Activated naive CD4-positive, alpha-beta T cell treated with Interleukin-2 at 50 U/mL for 16 hours (primary cell): ENCODE measurements at places on chromosomes 2 and 18.
A peak's percentile ranks its signal among the peaks of the same experiment; 100 is the strongest.

DNA sequence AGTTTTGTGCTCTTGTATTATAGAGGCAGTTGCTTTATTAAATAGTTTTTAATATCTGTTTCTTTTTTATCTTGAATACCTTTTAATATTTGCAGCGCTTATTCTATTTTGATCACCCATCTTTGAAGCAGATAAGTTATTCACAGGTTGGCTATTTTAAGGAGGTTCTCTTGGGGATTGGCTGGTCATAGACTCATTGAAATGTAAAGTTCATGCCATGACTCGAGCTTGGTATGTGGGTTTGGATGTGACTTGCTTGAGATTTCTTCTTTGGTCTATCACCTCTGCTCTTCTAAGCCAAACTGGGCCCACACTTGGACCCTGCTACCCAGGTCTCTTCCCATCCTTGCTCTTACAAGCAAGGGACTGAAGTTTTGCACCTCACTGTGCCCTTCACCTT lies 33.6 kb downstream of the FARP2 start:
- DNase-seq, result no peak

- DNase-seq, result no peak
These were observed 87.8 kb upstream of the RAB6C start for GRCh38 chr2:129891341-129892320.

DNA sequence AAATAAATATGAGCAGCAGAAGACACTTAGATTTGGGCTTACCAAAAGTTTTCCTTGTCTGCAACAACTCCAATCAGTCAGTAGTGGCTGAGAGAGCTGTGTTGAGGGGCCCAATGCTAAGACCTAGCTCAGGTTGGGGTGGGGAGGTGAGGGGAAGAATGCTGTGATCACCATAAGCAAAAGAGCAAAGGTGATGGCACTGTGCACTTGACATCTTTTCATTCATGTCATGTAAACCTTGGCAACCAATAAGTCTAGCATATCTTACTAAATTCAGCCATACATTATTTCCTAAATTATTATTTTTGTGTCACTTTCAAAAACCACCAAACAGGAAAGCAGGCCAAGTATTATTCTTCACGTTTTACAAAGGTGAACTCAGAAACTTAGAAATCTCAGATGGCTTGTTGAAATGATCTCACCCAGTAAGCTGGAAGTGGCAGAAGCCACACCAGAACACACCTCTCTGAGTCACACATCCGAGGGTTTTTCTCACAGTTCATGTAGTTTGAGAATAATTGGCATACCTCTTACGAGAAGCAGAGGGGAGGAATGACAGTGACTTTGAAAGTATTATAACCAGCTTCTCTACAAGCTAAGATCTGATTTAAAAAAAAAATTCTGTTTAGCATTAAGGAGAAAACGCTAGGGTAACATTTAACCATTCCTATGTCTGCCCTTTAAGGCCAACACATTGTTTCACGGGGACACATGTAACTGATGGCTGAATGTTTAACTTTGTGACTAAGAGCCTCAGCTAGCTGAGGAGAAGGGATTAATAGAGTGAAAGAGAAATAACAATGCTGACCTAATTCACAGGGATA lies 43.3 kb upstream of the SETBP1 start:
- DNase-seq, result no peak

GRCh38 chr18:55447672-55448018 lies 140.3 kb downstream of the TCF4 start:
- no peak for DNase-seq

GRCh38 chr2:85390941-85391669 lies 19.1 kb downstream of the CAPG start:
- DNase-seq, result peak; percentile 73

DNA sequence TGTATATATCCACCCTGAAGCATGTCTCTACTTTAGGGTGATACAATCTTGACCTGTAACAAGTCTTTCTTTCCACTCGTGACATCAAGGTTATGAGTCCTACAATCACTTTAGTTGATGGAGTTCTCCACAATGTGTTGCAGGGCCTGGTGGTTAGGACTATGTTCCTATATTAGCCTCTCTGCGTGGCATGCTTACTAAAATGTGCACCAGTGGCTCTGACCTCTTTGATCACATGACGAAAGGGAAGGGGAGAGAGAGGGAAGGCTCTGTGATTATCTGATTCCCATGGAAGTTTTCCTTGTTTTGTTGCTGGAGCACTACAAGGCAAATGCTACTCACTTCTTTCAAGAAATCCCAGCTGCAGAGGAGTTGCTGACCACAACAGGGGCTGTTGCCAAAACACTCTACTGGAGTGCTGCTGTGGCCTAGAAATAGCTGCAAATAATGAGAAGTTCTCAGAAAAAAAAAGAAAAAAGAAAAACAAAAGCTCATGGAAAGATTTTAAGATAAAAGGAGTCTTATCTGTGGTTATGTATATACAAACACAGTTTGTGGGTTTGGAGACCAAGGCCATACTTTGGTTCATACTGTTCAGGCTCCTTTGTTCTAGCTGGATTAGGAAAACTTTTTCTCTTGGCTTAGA lies 272.8 kb upstream of the MMADHC start:
- no peak for DNase-seq

GRCh38 chr18:8721716-8722115 lies 16.4 kb downstream of the MTCL1 start:
- no peak for DNase-seq

- DNase-seq, result no peak
These were observed 113.2 kb upstream of the CHST9 start for GRCh38 chr18:27298214-27298804.

DNA sequence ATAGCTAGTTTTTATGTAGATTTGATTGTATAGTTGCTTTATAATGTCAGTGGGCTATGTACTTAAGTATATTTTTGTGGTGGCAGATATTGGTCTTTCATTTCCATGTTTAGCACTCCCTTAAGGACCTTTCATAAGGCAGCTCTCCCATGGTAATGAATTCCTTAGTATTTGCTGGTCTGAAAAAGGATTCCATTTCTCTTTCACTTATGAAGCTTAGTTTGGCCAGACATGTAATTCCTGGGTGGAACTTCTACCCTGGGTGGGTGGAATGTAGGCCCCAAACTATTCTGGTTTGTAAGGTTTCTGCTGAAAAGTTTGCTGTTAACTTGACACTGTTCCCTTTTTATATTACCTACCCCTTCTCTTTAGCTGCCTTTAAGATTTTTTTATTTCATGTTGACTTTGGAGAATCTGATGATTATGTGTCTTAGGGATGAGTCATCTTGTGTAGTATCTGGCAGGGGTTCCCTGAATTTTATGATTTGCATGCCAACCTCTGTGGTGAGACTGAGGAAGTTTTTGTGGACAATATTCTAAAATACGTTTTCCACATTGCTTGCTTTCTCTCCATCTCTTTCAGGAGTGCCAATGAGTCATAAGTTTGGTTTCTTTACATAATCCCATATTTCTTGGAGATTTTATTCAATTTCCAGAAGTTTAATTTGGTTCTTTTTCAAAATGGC lies 65.4 kb upstream of the VRK2 start:
- no peak for DNase-seq

DNA sequence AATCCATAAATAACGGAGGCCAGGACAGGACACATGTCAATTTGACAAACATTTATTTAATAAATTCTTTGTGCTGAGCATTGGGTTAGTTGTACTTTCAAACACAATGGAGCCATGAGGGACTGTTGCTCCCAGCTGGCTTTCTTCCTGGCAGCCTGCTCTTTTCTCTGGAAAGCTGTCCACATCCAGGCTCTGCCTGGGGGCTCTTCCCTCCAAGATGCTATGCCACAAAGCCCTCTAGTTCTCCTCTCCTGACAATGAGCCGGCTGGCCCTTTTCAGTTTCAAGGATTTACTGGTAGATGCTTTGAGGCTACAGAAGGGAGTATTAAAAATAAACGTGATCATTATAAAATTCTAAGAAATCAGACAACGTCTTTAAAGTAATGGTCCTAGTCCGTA lies 44.1 kb upstream of the SLC14A2 start:
- no peak for DNase-seq

- DNase-seq, result no peak
These were observed 450.2 kb downstream of the ARHGAP15 start for GRCh38 chr2:143579456-143579855.

DNA sequence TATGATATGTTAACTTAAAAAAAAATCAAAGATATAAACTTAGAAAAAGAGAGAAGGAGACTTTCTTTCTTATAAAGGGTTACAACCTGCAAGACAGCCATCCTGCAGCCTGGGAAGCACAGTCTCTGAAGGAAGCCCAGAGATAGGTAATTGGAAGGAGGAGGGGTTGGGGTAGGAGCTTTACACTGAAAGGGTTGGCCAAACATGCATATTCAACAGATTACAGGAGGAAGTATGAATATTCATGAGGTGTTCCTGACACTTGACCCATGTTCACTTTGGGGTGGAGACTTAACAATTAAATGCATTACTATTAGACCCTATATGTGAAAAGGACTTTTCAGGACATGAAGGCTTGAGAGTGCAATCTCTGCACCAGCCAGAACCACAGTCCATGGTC lies 71.7 kb upstream of the CDH2 start:
- no peak for DNase-seq

- DNase-seq, result peak; percentile 54
These were observed 8.6 kb upstream of the ANO7 start for GRCh38 chr2:241179899-241180298.

DNA sequence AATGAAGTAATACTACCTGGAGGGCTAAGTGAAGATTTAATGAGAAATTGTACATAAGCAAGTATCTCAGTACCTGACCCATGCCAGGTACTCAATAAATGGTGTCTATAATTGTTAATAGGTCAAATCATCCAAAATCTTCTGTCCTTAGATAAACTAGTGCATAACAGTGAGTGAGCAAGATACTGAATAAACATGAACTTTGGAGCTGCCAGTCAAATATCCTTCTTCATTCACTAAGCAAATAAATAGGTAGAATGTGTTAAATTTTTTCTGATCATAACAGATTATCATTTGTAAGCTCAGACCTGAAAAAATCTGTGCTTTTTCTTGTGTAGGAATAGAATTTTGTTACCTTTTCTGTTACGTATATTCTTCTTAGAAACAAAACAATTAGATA lies 39.6 kb downstream of the RAB3GAP1 start:
- no peak for DNase-seq

- DNase-seq, result no peak
These were observed 222.5 kb upstream of the COPS8 start for GRCh38 chr2:236862961-236863728.

DNA sequence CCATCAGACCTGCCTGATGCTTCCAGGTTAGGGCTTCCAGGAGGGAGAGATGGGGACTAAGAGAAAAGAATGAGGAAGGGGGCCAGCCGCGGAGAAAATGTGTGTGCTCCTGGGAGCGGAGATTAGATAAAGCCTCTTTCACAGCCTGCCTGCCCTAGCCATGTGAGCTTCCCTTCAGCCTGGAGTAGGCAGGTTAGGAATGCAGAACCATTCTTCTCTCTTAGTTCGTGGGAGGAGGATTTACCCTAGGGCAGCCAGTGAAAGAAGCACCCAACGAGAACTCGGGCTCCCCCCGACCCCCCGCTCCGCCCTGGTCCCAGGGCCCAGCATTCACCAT lies 36.1 kb downstream of the POMC start:
- no peak for DNase-seq

- DNase-seq, result no peak
These were observed 12.2 kb downstream of the DOK1 start for GRCh38 chr2:74566754-74567085.

GRCh38 chr2:521853-522530 lies 155.2 kb downstream of the TMEM18 start:
- no peak for DNase-seq

- no peak for DNase-seq
These were observed 1609.3 kb upstream of the ZEB2 start for GRCh38 chr2:146129231-146129630.

- no peak for DNase-seq
These were observed 228.6 kb upstream of the DOK6 start for GRCh38 chr18:69172046-69172445.

GRCh38 chr2:6183226-6183625 lies 491.0 kb downstream of the SOX11 start:
- DNase-seq, result no peak

DNA sequence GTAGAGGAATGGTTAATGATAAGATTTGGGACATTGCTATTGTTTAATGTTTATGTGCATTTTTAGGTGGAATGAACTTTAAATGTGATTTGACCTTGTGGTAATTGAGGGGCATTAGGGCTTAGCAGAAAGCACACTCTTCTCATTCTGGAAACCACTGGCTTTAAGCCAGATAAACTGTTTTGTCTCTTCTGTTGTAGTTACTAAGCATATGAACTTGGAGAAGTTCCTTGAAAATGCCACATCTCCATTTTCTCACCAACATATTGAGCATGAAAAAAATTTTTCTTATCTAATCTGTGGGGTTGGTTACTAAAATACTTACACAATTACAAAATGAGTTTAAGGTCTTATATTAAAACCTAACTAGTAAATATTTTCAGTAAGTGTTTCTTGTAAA lies 70.8 kb upstream of the FSHR start:
- DNase-seq, result no peak

DNA sequence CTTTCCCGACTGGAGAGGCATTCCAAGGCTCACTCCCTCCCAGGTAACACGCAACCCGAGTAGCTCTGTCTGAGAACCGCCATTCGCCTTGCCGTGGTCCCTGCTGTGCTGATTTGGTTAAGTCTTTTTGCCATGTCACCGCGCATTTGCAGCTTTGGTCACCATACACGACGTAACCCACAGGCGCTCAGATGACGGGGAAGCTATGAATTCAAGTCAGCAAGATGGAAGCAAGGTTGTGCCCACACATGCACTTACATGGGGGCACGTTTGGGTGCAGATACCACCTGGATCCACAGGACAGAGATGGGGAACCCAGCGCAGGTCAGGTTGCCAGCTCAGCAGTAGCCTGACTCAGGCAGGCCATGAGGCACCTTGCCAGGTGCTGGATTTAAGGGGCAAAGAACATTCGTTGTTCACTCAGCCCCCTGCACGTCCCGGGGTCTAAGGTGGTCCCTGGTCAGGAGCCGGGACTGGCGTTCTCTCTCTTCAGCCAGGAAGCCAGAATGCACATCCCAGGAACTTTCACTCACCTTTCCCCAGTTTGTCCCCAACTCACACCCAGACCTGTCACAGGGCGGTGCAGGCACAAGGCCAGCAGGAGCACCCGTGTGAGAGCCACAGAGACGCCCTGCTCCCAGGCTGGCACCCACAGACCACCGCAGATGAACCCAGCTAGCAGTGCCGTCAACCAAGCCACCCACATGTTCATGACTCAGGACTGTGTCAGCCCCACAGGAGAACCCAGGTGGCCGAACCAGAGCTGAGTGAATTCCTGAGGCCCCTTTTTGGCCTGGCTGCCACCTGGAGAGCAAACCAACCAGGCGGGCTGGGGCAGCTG lies 19.9 kb downstream of the SNED1 start:
- DNase-seq, result no peak

GRCh38 chr2:19745318-19746136 lies 156.3 kb downstream of the TTC32 start:
- DNase-seq, result no peak

GRCh38 chr2:16031848-16032159 lies 91.5 kb downstream of the MYCN start:
- no peak for DNase-seq

DNA sequence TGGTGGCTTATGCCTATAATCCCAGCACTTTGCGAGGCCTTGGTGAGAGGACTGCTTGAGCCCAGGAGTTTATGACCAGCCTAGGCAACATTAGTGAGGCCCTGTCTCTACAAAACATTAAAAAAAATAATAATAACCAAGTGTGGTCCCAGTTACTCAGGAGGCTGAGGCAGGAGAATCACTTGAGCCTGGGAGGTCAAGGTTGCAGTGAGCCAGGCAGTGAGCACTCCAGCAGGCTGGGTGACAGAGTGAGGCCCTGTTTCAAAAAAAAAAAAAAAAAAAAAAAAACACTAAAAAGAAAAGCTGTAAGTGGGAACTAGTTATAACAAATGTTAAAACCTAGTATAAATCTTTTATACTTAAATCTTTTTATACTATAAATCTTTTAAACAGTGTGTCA lies 146.2 kb upstream of the ITGA4 start:
- no peak for DNase-seq

- DNase-seq, result no peak
These were observed 50.2 kb downstream of the WDFY1 start for GRCh38 chr2:223894968-223895367.
